ENCODE measurements at places on chromosomes 11 and 22.

- ATAC-seq, result peak; percentile 23
These were observed 26.0 kb downstream of the POU2AF1 start for GRCh38 chr11:111352935-111353710.

DNA sequence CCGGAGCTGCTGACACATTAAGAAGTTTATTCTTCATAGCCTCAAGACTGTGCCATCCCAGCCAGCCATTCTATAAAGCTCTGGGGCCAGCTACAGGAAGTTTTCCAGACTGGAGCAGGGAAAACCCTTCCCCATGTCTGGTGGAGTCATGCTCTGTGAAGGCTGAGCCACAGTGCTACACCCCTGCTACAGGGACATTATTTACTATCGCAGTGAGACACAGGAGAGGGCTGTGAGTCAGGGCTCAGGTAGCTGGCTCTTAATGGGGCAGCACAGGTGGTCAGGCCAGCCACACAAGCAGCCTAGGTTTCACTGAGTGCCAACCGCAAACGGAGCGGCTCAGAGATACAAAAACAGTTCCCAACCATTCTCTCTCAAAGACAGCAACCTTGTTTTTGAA is 12.1 kb downstream of the HPS4 start:
- no peak for ATAC-seq

DNA sequence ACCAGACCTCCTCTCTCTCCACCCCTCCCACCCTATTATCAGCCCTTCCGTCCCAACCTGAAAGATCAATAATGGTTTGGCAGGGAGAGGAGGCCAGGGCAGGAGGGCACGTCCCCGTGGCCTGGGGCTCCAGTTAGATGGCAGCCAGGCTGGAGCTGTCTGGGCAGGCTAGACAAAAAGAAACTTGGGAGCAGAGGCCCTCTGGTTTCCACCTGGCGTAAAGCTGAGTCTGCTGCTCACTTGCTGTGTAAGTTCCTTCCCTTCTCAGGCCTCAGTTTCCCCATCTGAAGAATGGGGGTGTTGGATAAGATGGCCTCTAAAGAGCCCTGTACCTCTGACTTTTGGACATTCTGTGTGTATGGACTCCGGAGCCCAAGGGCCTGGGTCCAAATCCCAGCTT is 3.8 kb upstream of the RHOD start:
- ATAC-seq, result no peak

DNA sequence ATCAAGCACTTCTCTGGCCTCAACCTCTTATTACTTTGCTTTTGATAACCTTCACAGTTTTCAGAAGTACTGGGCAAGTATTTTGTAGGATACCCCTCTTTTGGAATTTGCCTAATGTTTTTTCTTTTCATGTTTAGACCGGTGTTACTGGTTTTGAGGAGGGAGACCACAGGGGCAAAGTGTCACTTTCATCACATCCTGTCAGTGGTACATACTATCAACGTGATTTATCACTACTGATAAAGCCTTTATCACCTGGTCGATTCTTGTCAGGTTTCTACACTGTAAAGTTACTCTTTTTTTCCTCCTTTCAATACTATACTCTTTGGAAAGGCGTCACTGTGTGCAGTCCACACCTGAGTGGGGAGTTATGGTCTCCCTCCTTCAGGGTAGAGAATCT is 26.7 kb downstream of the QSER1 start:
- no peak for ATAC-seq

DNA sequence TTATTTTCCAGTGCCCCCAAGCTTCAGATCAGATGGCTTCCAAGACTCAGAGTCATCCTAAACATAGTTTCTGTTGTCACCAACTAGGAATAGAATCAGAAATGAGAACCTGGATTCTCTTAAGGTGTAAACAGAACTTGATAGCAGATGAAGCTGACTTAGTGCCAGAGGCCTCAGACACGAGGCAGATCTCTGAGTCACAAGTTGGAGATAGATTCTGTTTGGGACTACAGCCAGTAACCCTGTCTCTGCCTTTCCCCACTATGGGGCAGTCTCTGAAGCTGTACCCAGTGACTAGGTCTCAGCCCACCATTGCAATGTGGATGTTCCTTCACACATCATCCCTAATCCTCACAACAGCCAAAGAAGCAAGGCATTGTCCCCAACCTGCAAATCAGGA is 25.4 kb downstream of the NEU3 start:
- ATAC-seq, result no peak

- ATAC-seq, result peak; percentile 88
These were observed at the start of gene TANGO2 for GRCh38 chr22:20020533-20021195. TANGO2 (plus strand) TSS chr22:20021110; CDS start chr22:20036799, 15,689 bp downstream.

DNA sequence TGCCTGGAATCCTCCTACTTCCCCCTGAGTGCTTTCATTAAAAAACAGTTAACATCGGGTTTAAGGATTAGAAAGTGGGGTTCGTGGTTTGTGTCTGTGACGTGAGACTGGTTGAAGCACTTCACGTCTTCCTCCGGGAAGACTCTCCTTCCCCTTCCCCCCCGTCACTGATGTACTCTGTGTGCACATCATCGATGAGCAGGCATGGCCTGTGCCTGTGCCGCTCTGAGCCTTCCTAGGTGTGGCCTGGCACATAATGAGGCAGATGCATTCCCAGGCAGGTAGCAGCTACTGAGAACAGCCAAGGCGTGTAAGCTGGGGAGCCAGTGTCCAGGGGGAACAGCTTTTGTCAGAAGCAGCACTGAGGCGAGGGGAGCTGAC is 93.8 kb downstream of the BCR start:
- no peak for ATAC-seq

DNA sequence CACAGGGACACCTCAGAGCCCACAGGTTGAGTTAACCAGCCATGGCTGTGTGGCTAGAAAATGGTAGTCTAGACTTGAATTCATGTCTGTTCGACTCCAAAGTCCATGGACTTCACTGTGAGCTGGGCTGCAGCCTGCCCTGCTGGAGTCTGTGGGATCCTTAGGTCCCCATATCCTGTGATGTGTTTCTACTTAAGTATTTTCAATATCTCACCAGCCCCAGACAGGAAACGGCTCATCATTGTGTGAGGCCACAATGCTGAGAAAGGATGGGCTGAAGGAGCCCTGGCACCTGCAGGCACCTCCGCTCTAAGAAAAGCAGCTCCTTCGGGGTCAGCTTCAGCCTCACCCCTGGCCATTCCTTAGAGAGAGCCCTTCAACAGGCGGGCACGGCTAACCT is 93.1 kb downstream of the NAT10 start:
- ATAC-seq, result no peak

GRCh38 chr22:17370026-17370765 is 936 bp downstream of the CECR2 start:
- ATAC-seq, result peak; percentile 18
